ENCODE measurements at places on chromosomes 2 and 18. TPM values are rescaled to one million over a fixed set of nuclear protein-coding genes. Genes with fewer than 3 reads are reported as not detected.

Gene REG3G
- total RNA-seq = not detected

Gene FOXD4L1
- not detected for total RNA-seq

DNA sequence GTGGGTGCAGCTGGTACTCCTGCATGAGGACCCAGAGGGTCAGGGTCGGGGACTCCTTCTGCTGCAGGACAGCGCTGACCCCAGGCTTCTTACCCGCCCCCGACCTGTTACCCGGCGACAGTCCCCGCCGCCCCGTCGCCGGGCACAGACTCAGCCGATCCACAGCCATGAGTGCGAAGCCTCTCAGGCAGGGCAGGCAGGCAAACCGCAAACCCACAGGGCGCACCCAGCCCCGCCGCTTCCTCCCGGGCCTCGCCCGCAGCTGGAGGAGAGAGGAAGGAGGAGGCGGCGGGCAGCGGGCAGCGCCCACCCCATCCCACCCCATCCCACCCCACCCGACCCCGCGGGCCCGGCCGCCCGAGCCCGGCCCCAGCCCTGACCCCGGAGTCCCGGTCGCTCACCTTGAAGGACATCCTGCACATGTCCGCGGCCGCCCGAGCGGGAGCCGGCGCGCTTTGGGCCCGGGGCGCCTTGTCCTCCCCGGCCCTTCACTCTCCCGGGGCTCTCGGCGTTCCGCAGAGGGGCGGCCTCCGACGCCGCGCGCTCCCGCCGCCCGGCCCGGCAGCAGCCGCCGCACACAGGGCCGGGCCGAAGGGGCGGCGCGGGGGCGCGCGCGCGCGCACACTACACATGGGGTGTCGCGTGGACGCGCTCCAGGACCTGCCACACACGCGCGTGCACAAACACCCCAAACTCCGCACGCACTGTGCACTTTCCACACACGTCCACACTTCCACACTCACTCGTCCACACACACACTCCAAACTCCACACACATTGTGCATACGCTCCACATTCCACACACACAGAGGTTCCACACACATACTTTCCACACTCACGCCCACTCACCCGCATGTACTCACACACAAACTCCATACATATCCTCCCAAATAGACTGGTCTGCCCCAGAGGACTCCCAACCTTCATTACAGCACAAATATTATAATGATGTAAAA, at the start of gene ANKRD29:
Gene ANKRD29, minus strand, starts transcription at position 603 of the 955 bp plus-strand sequence. Its CDS starts 181 bp downstream, at position 422.
- DNase-seq = peak; percentile 62

GRCh38 chr2:6923319-6923718, 6.1 kb downstream of the RNF144A start:
- peak; percentile 47 for DNase-seq

DNA sequence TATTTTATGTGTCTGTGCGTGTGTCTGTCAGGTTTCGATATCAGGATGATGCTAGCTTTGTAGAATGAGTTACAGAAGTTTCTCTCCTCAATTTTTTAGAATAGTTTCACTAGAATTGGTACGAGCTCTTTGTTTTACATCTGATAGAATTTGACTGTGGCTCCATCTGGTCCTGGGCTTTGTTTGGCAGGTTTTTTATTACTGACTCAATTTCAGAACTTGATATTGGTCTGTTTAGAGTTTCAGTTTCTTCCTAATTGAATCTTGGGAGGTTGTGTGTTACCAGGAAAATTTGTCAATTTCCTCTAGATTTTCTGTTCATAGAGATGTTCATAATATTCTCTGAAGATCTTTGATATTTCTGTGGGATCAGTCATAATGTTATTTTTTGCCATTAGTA, 289.4 kb upstream of the COL3A1 start:
- DNase-seq = no peak

GRCh38 chr18:6170604-6171003, 244.1 kb downstream of the L3MBTL4 start:
- no peak for DNase-seq

DNA sequence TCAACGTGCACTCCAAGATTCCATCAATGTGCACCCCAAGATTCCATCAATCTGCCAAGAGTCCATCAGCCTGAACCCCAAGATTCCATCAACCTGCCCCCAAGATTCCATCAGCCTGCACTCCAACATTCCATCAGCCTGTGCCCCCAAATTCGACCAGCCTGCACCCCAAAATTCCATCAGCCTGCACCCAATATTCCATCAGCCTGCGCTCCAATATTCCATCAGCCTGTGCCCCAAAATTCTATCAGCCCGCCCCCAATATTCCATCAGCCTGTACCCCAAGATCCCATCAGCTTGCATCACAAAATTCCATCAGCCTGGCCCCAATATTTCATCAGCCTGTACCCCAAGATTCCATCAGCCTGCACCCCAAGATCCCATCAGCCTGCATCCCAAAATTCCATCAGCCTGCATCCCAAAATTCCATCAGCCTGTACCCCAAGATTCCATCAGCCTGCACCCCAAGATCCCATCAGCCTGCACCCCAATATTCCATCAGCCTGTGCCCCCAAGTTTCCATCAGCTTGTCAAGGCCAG, 92.1 kb upstream of the PXDN start:
- DNase-seq = no peak

DNA sequence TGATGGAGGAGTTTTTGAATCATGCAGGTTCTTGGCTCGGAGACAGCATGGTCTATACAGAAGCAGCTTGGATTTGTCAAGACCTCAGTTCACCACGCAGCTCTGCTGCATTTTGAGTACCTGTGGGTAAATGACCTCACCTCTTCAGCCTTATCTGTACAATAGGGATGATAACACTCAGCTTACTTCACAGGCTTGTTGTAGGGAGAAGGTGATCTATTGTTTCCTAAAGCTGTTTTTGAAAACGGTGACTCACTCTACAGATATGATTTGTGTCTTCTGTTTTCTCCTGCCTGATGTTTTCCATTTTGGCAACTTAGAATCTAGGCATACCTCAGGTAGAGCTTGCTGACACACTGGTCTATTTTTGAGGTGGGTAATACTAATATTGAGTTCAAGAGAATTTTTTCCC, 80.3 kb downstream of the FMNL2 start:
- DNase-seq = no peak

DNA sequence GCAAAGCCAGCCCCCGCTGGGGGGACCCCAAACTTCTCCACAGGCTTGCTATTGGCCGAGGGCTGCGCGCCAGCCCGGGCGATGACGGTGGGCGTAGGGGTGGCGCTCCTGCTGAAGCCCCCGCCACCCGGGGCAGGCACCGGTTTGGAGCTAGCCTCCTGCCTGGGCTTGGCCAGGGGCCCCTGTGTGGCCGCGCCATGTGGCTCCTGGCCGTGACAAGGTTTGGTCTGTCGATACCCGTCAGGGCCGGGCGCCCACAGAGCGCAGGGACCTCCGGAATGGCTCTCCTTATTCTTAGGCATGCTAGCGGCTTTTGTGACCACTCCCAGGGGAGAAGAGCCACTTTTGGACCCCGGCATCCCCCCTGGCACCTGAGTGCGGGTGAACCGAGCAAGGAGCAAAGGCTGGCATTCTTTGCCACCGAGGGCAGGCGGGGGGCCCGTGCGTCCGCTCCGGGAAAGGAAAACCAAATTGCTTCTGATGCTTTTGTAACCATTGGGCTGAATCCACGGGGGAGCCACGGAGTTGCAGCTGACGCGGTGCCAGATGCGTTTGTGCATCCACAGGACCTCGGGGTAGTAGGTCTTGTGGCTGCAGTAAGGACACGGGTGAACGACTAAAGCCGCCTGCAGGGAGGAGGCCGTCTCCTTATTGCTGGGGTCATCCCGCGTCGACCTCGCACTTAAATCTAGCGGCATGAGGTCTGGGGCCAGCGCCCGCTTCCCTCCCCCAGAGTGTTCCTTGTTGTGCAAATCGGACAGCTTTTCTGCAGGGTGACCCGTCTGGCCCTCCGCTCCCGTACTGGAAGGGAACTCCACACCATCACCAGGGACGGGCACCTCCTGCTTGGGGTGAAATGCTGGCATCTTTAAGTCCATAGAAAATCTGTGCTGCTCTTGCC, 115.6 kb downstream of the ZNF516 start:
- DNase-seq = no peak

DNA sequence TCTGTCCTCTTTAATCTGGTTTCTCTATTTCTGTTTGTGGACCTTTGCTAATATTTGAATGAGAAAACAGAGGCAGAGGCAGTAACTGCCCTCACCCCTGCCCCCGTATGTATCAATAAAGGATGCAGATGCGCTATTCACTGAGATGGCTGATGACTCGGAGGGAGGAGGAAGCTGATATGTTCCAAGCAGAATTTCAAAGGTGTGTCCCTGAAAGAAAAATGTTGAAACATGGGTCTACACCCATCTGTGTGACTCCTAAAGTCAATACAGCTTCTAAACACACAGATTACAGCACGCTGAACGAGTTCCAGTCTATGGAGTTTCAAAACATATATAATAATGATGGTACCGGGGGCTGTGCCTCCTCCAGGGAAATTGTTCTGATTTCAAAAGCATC, 38.8 kb downstream of the EPHA4 start:
- DNase-seq = no peak

DNA sequence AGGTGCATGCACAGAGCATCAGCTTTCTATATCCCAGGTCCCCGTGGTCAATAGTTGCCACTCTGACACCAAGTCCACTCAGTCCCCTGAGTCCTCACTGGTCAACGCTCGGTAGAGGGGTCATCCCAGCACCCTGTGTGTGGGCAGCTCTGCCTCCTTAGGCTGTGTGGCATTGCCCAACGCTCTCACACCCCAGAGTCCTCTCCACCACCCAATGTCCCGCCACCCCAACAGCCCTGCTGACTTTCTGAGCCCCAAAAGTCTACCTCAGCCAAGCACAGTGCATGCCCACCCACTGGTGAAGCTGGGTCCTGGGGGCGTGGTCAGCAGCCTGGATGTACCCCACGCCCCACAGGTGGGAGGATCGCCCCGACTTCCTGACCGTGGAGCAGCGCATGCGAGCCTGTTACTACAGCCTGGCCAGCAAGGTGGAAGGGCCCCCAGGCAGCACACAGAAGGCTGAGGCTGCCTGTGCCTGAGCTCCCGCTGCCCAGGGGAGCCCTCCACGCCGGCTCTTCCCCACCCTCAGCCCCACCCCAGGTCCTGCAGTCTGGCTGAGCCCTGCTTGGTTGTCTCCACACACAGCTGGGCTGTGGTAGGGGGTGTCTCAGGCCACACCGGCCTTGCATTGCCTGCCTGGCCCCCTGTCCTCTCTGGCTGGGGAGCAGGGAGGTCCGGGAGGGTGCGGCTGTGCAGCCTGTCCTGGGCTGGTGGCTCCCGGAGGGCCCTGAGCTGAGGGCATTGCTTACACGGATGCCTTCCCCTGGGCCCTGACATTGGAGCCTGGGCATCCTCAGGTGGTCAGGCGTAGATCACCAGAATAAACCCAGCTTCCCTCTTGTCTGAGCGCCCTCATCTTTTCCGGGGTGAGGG, 25.9 kb downstream of the ZAP70 start:
- no peak for DNase-seq

DNA sequence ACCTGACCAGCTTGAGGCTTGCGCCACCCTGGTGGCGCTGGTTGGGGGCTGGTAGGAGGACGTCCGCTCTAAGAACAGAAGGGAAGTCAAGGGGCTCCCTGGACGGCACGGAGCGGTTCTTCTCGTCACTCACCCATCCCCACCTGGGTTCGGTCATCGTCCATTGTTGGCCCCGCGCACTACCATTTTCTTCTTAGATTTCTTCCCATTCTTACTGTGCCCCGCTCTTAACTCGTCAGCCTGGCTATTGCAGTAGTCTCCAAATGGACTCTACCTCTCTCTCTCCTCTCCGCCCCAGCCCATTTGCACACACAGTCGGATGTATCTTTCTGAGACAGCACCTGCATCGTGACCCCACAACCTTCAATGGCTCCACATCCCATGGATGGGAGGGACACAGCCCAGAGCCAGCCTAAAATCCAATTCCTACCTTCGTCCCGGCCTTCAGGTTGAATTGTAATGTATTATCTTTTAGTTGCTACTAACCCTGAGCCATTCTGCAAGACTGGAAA, 814 bp upstream of the RAB1A start:
- DNase-seq = no peak

GRCh38 chr2:22499082-22499839, 885.7 kb upstream of the KLHL29 start:
- no peak for DNase-seq

DNA sequence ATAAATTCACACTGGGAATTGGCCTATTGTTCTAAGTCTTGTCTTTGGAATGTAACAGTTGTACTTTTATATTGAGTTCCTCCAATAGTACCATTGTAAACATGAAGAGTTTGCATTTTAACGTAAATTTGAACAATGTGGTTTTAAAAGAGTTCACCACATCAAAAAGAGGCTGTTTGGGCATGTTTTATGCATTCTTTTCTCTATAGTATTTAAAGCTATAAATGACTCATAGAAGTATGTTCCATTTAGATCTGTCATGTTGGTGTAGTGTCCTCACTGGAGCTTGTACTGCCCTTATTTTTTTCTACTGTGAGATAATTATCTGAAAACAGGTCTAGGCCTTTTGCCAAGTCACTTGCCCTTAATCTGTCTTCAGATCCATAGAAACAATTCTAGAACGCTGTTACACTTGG, 141.9 kb downstream of the RHBDD1 start:
- no peak for DNase-seq

GRCh38 chr2:100242891-100243619, 79.2 kb downstream of the LONRF2 start:
- peak; percentile 69 for DNase-seq

DNA sequence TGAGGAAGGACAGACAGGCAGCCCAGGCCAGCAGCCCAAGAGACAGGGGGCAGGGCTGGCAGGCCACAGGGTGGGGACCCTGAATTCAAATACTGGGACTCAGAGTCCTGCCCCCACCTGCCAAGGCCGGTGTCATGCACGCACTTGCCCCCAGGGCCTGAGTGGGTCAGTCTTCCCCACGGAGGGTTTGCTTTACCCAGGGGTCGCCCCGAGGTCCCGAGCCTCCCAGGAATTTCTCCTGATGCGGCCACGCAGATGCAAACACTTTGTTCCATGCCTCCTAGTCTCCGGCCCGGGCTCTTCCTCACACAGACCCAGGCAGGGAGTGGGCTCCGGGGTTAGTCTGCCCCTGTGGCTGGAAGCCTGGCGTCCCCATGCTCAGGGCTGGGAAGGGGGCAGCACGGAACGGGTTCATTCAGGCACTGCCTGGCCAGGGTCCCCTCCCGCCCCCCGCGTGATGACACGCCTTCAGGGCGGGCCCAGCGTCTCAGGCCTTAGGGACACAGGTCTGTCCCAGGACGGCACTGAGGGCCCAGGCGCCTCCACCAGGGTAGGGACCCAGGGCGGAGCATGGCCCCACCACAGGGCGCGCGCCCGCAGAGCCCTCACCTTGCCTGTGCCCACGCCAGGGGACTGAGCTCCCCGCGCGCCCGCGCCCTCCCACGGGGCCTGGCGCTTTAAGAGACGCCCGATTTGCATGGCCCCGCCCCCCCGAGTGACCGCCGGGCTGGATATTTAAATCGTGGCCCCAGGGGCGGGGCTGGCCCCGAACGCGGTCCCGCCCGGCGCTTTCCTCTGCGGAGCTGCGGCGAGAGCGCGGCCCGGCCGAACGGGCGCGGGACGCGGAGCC, at the start of gene SNED1:
Gene SNED1, plus strand, starts transcription at position 763 of the 850 bp plus-strand sequence. CDS start 220 bp downstream, outside the sequence.
- peak; percentile 90 for DNase-seq

- no peak for DNase-seq
Observed at GRCh38 chr2:6970551-6970950, 53.3 kb downstream of the RNF144A start.

- no peak for DNase-seq
Observed at GRCh38 chr18:54720620-54721019, 107.7 kb upstream of the RAB27B start.

DNA sequence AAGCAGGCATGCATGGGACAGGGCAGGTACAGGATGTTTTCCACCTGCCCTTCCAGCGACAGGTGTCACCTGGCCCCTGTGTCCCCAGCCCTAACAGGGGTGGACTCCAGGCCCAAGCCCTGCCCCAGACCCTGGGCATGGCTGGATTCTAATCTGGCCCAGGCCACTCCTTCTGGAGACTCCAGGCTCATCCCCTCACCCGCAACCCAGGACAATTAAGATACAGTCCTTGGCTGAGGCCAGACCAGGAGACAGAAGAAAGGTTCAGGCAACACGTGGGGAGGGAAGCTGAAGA, 9.5 kb downstream of the BIN1 start:
- no peak for DNase-seq
